ENCODE measurements at places on chromosomes 1 and 21.

DNA sequence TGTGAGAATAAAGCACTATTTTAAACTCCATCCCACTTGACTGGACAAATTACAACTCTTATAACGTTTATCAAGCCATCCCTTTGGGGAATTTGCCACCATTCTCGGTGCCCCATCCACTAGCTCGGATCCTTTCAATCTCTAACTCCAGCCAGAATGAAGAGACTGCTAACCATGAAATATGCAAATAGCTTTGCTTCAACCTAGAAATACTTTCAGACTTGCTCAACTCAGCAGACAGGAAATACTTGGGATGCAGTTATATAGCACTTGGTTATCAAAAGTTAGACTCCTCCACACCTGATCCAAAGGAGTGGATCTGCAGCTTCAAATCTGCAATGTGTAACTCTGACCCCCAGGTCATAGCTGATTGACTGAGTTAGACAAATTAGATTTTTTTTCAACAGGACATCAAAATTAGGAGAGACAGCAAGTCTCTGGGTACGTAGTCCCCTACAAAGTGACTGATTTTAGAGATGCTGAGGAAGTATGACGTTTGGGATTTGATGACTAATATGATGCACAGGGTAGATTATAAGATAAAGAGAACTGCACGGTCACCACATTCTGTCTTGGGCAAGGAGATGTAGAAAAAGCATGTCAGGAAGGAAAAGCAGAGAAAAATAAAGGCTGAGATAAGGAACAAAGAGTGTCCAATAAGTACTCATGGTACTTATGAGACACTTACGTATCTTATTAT is 496.0 kb downstream of the AGBL4 start:
- no peak for DNase-seq

- DNase-seq = no peak
Observed at GRCh38 chr21:26815197-26815596, 30.0 kb downstream of the ADAMTS1 start.

DNA sequence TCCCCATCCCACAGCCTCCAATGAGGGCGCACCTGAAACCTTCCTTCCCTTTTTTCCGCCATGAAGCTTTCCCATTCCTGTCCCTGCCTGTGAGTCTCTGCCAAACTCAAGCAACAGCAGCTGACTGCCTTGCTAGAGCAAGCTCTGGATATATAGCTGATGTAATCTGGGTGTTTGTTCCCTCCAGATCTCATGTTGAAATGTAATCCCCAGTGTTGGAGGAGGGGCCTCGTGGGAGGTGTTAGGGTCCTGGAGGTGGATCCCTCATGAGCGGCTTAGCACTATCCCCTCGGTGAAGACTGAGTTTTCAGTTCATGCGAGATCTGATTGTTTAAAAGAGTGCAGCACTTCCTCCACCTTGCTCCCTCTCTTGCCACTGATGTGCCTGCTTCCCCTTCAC is 204.4 kb upstream of the MAP1LC3C start:
- DNase-seq = no peak

DNA sequence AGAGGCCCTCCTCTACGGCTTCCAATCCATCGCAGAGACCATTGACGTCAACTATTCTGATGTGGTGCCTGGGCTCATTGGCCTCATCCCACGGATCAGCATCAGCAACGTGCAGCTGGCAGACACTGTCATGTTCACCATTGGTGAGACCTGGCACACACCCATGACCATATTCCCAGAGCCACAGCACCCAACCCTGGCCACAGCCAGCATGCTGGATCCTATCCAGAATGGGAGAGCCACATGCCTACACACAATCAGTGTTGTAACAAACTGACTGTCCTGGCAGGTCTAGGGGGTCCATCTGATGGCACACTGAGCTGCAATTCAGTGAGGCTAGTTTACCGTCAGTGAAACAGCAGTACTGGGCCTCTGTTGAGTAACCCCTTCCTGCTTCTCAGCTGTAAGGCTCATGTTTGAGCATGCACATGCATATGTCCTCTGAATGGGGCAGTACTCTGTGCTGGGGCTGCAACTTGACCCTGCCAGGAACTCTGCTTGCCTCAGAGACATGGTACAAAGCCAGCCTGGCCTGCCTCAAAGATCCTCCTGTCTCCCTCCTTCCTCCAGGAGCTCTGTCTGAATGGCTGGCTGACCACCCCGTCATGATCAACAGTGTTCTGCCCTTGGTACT is 10.8 kb downstream of the IPO13 start:
- no peak for DNase-seq

DNA sequence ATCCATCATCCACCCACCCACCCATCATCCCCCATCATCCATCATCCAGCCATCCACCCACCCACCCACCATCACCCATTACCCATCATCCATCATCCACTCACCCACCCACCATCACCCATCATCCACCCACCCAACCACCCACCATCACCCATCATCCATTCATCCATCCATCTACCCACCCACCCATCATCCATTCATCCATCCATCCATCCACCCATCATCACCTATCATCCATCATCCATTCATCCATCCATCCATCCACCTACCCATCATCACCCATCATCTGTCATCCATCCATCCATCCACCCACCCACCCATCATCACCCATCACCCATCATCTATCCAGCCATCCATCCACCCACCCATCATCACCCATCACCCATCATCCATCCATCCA is 81.5 kb downstream of the ADARB1 start:
- no peak for DNase-seq

DNA sequence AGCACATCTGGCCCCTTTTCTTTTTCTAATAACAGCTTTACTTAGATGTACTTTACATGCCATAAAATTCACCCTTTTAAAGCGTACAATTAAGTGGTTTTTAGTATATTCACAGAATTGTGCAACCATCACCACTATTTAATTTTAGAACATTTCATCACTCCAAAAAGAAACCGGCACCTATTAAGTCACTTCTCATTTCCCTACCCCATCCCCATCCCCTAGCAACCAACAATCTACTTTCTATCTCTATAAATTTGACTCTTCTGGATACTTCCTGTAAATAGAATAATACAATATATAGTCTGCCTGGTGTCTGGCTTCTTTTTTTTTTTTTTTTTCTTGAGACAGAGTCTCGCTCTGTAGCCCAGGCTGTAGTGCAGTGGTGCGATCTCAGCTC is 59.5 kb upstream of the ENAH start:
- no peak for DNase-seq
